ENCODE measurements at places on chromosomes 16 and 17.

GRCh38 chr16:85124636-85125346 is 12.5 kb upstream of the CIBAR2 start:
- no peak for DNase-seq

- no peak for DNase-seq
These were observed 874 bp downstream of the CMTM3 start for GRCh38 chr16:66605177-66605978.

GRCh38 chr16:11309895-11310633 is 28.9 kb upstream of the PRM1 start:
- DNase-seq, result no peak

DNA sequence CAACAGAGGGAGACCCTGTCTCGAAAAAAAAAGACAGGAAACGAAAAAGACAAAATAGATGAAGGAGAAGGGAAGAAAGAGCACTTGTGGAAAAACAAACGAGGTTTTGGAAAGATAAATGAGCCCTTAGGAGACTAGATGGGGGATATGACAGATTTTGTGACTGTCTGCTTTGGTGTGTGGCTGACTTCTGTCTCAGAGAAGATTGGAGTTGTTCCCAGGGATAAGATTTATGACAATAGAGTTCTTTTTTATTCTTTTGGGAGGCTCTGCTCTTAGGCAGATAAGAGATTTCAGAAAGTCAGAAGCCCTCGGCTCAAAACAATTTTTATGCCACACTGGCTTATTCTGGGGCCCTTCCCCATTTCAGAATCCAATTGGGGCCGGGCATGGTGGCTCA is 73.9 kb upstream of the ATF7IP2 start:
- no peak for DNase-seq

- DNase-seq, result no peak
These were observed 3.4 kb downstream of the WNK4 start for GRCh38 chr17:42783791-42784138.

- no peak for DNase-seq
These were observed 53.1 kb downstream of the MRC2 start for GRCh38 chr17:62680541-62681052.

DNA sequence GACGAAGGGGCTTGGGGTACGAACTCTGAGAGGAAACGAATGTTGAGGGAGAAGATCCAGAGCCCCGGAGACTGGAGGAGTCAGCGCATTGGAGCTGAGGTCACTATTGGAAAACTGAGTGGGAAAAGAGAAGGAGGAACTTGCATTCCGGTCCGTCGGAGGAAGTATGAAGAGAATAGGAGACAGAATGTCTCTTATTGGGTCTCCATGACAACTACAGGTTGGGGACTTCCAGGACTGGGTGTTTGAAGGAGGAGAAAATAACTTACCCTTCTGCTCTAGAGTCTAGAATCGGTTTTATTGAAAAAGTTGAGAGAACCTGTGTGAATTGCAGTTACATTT is 537 bp downstream of the GOSR1 start:
- no peak for DNase-seq

- DNase-seq, result no peak
These were observed 105.7 kb downstream of the CDH13 start for GRCh38 chr16:82732461-82732860.

GRCh38 chr16:85638695-85639409 is 25.7 kb downstream of the GSE1 start:
- DNase-seq, result no peak

- DNase-seq, result no peak
These were observed 363.5 kb upstream of the EEF2KMT start for GRCh38 chr16:5461141-5461540.

DNA sequence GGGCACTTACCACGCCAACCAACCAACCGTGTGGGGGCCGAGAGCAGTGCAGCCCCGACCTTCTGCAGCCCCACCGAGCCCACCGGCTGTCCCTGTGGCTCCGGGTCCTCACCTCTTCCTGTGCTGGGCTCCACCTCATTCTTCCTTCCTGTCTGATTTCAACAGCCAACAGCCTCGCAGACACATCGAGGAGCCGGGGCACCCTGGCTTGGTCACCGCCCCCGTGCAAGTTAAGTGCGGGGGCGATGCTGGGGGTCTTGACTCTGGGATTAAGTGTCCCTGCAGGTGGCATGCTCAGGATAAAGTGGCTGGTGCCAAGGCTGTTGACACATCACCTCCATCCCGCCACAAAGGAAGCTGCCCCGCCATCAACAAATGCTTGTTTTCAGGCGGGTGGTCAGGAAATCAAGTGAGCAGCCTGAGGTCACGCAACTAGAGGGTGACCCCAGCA is at the start of gene NLRC3:
Gene NLRC3 (minus strand): TSS at position 102 of the 451 bp plus-strand sequence. CDS start 12,367 bp downstream, outside the sequence.
- DNase-seq, result peak; percentile 49

DNA sequence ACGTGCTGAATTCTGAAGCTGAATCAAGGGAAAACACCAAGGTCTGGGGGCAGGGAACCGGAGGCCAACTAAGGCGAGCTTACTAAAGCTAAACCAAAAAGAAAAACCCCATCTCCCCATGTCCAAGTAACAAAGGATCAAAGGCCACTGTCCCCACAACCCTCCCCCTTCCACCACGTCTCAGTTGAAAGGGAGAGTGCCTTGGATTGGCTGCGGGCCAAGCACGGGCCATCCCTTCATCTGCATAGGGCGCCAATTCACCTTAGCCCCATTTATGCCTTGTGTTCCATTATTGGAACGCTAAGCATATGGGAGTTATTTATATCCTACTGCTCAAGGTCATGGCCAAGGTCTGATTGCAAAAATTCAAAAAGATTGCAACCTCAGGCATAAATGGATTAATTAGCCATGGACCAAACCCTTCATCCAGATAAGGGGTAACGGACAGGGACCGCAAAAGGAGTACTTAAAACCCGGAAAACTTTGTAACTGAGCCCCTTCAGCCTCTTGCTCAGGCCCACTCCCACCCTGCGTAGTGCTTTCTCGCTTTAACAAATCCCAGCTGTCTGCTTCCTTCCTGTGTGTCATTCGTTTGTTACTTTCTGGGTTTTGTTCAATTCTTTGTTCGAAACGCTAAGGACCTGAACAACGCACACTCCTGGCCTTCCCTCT is 740 bp upstream of the ATP6V0D1 start:
- no peak for DNase-seq

DNA sequence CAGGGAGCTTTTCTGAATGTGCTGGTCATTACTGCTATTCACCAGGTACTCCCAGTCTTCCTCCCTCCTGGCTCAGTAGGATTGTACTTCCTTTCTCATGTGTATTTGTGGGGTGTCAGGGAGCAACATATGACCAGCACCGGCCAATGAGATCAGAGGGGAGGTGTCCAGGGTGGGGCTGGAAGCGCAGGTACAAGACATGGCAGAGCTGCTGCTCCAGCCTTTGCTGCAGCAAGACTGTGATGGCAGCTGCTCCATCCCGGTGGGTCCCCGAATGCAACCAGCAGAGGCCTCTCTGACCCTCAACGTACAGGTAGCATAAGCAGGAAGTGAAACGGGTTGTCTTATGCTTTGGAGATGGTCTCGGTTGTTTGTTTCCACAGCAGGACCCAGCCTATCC is 53.8 kb upstream of the CACNG5 start:
- no peak for DNase-seq

GRCh38 chr17:31397256-31397939 is 5.9 kb downstream of the RAB11FIP4 start:
- no peak for DNase-seq

DNA sequence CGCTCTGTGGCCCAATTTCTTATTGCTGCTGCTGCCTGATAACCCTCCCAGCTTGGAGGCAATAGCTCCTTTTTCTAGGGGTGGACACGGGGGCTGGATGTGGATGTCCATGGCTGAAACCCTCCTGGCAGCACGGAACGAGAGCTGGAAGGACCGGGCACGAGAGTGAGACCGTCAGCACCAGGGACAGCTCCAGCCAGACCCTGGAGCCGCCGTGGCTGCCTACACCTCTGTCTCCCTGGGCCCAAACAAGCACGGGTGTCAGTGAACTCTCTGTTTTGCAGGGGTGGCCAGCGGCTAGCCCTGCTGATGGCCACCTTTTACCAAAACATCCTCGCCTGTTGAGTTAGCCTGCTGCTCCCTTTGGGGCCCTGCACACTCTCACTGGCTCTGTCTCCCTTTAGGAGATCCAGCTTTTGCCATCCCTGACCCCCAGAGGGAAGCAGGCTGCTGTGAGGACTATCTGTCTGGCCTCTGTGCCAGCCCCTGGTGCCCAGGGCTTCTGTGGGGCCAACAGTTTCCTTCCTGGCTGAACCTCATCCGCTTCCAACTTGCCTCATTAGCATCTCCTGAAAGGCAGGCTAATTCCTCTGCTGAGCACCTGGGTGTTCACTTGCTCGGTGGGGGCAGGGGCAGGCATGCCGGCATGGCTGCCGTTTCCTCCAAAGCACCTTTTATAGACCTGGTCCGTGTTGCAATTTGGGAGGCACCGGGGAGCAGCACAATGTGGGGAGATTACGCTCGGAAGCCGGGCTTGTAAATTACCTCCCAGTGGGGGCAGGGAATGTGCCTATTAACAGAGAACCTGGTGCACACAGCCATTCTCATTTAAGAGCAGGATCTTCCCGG is 118.1 kb downstream of the ENGASE start:
- DNase-seq, result no peak

DNA sequence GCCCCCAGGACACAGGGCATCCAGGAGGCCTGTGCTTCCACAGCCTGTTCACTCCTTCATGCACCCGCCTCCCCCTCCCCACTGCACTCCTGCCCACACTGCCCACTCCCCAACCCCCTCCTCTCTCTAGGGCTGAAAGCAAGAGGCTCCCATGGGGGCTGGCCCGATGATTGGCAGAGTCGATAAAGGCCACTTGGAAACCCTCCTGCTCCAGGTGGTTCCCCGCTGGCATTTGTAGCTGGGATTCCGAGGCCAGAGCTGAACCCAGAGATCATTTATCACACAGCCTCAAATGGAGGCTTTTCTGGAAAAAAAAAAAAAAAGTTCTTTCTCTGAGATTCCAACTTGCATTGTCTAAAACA is 74.1 kb downstream of the SREBF1 start:
- DNase-seq, result no peak
